Pons (tissue), 1 donor: ENCODE measurements at places on chromosomes 13 and 19.

DNA sequence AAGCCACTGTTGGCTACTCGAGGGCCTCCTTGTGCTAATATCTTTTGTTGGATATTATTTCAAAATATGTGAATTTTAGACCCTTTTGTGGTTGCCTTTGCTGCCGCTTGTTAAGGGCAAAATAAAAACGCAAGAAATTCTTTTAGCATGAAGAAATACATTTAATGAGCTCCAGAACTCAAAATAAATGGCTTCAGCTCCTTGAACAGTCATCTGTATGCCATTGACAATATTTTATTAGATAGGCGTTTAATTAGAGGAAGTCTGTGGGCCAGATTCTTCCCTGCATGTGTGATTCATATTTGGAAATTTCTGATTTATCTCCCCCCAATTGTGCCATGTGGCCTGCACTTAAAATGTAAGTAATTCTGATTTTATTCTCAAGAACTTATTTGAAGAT lies 177.2 kb downstream of the STK24 start:
- DNase-seq = no peak

GRCh38 chr13:79384022-79384610 lies 21.9 kb downstream of the RBM26 start:
- no peak for DNase-seq

DNA sequence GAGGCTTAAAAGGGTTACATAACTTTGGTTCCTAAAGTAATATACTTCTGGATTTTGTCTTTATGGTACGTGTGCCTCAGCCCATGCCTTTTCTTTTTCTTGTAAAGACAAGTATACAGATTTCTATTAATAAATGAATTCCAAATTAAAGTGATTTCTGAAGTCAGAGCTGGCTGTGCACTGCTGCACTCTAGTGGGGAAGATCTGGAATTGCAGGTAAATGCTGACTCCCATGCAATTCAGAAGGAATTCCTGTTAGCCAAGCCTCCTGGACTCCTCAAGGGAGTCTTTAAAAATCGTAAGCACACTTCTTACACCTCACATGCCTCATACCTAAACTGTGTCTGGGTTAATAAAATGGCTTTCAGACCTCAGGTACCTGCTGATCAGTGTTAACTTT lies 118.4 kb upstream of the SLC7A1 start:
- DNase-seq = no peak

DNA sequence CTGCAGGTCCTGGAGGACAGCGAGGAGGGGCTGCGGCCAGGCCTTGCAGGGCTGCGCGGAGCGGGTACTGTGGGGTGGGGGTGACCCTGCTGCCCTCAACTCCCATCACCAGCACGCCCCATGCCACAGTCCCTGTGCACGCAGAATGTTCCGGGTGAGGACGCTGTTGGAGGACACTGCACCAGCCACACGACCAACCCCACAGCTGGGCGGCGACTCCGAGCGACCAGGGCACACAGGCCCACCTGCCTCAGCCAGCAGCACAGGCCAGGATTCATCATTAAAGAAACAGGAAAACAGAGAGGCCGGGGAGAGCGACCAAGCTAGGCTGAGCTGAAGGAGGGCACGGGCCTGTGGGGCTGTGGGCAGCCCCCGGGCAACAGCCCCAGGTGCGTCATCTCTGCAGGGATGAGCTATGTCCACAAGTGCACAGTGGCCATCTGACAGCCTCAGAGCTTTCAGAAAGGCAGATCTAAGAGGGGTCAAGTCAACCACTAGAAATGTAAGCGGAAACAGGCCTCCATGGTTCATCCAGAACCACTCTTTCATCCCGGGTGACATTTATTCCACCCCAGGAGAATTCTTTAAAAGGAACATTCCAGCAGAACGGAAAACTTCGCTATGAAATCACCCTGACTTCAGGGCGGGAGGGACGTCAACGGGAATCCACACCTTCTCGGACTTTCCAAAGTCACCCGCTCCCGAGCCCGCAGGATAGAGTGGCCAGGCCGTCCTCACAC lies 1.5 kb downstream of the GAS6 start:
- DNase-seq = no peak

DNA sequence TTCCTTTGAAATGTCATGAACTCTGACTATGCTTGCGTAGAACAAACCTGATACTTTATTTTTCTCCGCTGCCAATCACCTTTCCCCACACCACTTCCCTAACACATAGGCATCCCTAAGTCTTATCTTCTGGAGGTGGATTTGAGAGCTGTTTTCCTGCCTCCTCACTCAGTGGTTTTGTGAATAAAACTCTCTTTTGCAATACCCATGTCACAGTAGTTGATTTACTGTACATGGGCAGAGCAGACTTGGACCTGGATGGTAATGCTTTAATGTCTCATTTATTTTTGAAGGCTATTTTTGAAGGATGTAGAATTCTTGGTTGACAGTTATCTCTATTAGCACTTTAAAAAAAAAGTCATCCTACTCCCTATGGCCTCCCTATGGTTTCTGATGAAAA lies 881.8 kb downstream of the SLITRK5 start:
- DNase-seq = no peak

- no peak for DNase-seq
Measured at GRCh38 chr13:113325779-113326178, 28.7 kb downstream of the LAMP1 start.

DNA sequence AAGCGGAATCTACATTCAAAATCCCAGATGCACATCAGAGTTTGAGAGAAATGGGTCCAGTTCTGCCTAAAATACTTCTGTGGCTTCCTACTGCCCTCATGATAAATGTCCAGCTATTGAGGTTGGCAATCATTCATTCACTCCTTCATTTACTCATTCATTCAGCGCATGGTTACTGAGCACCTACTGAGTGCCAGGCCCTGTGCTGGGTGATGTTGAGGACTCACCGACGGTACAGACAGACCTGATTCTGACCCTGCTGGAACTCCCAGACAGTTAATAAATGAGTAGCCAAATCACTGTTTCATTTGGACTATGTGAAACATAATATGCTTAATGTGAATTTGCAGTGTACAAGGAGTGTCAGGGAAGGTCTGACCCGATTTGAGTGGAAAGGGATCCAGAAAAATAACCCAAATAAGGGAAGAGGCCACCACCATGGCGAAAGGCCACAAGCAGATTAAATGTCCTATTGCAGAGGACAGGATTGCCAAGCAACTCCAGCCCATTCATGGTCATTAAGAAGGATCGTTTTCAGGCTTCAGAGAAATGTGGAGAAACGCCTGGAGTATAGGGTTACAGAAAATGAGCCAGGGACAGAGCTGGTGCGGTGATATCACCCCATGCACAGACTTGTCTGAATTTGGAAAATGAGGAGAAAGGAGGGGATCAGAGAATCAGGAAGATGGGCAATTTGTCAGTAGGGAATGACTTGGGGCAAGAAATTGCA lies 20.5 kb downstream of the DYRK1B start:
- no peak for DNase-seq

DNA sequence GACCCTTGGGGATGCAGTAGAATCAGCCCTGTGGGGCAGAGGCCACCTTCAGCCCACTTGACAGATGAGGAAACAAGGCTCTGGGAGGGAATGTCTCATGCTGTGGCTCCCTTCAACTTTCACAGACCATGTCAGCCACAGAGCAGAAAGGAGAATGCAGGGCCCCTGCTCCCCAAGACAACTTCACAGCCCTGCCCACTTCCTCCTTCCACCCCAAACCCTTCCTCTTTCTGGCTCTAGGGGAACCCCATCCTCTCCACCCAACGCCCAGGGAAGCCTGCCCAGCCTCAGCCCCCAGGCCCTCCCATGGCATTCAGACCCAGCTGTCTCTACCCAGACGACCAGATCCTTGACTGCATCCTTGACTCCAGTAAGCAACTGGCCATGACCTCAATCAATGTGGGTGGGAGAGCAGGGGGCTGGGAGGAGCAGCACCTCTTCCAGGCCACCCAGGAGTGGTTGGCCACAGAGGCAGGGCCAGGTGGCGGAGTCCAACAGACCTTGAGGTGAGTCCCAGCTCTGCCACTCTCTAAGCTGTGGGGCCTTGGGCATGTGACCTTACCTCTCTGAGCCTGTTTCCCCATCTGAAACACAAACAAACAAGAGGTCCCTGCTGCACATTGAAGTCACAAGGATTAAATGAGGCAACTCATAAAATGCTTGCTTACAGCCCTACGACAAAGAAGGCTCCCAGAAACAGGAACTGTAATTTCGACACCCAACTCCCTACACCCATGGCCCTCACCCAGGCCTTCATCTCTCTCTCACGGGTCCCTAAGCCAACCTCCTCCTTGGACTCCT lies 15.8 kb downstream of the DEDD2 start:
- DNase-seq = peak; percentile 71

GRCh38 chr13:107832500-107833100 lies 382.7 kb downstream of the LIG4 start:
- no peak for DNase-seq

GRCh38 chr13:111202745-111203144 lies 87.6 kb downstream of the ARHGEF7 start:
- DNase-seq = peak; percentile 75
